ENCODE measurements at places on chromosomes 5 and 9.

GRCh38 chr9:89969881-89970639 lies 365.2 kb downstream of the GADD45G start:
- DNase-seq, result no peak

DNA sequence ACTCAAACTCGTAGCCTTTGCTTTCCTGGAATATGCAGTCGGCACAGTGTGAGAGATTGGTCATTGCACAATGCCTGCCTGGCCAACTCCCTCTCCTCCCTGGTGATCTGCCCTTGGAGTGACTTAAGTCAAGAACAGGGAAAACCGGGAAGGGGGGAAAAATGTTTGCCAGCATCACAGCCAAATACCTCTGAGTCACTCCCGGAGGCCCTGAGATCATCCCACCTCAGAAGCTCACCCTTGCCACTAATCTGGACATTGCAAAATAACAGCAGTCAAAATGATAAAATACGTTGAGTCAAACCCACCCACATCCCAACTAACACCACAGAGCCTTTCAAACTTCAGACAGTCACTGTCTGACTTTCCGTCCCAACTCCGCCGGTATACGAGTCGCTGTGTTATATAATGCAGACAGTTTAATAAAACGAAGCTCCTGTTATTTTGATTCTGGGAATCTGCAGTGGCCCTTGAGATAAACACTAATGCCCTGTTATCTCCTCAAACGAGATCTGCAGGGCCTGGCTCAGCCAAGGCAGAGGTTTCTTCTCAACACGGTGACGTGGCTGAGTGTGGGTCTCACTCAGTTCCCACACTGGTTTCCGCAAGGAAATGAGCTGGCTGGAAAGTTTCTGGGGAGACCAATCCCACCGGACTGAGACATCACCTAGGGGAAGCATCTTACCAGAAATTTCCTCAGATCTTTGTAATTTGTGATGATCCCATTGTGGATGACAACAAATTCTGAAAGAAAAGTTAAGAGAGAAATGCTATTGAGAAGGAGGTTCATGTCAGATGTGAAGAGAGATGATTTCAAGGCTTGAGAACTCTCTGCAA lies 22.1 kb downstream of the GFPT2 start:
- DNase-seq, result no peak

DNA sequence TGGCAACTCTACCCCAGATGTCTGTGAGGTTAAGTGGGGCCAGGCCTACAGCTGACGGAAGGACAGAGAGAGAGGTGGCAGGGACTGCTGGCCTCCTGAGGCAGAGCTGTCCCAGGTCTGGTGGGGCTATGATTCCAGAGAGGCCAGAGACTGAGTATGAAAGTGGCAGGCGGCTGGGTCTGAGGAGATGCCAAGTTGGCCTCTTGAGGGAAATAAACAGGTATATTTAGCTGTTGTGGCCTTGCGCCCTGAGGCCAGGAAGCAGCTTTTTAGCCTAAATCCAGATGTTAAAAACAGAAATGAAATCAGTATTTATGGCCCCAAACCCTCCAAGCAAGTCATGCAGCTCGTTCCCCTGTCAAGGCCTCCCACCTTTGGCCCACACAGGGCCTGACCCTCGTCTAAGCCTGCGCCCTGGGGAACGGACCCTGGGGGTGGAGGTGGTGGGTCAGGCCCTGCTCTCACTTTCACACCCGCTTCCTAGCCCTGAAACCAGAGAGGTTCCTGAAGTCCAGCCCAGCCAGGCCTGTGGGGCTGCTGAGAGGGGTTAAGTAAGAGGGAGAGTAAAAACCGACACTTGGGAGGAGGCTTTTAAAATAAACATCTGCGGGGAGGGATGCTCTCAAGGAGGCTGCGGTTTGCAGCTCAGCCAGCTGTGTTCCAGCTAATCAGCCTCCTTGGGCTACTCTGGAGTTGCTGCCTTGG lies 18.7 kb downstream of the PCDHGC5 start:
- DNase-seq, result no peak

- no peak for DNase-seq
Measured at GRCh38 chr9:129822898-129823541, 916 bp downstream of the TOR1A start.

- DNase-seq, result no peak
Measured at GRCh38 chr5:165277661-165278060, 1772.2 kb downstream of the MAT2B start.

DNA sequence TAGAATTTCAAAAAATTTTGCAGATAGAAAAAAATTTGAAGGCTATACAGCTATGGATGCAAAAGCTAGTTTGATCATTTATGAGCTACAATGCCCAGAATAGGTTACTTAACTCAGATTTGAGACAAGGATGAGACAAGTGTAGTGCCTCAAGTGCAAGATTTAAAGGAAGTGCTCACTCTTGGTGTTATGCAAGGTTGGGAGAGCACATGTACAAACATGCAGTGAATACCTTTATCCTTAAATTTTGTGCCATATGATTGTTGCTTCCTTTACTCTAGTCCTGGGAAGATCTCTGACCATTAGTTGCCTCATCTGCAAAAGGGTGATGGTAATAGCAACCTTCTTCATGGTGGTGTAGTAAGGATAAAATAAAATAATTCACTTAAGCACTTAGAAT lies 31.7 kb upstream of the PPP2R2B start:
- DNase-seq, result no peak

DNA sequence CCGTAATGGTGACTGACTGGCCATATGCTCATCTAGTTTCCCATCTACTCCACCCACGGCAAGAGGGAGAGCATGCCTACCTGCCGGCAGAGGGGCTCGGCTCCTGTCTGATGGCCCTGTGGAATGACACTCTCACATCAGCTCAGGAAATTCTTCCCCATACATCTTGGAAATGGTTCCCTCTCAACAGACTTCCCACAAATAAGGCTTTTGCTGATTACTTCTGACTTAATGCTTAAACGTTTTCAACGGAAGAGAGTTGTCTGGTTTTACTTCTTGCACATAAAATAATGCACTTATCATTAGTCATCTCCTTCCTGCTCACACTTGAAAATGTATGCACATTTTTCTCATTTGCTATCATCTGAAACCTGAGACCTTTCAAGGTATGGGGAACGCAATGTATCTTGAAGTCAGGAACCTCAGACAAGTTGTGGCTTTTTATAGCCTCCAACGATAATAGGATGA lies 129.5 kb downstream of the TTLL11 start:
- DNase-seq, result no peak

GRCh38 chr5:158027806-158028775 lies 169.1 kb upstream of the CLINT1 start:
- no peak for DNase-seq

DNA sequence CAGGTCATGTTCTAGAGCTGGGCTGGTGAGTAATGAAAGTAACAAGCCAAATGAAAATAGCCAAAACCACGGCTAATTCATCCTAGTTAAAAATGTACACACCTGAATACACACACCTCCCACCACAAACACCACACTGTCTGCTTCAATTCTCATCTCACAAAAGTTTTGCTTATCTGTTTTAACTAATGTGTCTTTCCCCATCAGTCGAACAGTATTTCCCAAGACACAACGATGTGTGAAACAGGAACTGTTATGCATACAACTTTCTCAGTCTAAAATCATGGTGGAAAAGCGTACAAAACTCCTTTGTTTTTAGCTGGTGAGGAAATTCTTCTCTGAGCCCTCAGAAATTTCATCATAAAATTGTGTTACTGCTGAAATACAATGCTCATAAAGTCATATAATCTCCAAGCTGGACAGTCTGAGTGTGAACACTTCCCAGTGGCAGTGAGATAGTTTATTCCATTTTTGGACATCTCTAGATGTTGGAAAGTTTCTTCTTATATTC lies 242.4 kb downstream of the EFNA5 start:
- no peak for DNase-seq

GRCh38 chr9:137244486-137245449 lies 3.7 kb downstream of the TUBB4B start:
- DNase-seq, result no peak

- DNase-seq, result no peak
Measured at GRCh38 chr9:129894120-129894823, 59.0 kb downstream of the USP20 start.

- no peak for DNase-seq
Measured at GRCh38 chr5:50301756-50302155, 139.3 kb downstream of the EMB start.

DNA sequence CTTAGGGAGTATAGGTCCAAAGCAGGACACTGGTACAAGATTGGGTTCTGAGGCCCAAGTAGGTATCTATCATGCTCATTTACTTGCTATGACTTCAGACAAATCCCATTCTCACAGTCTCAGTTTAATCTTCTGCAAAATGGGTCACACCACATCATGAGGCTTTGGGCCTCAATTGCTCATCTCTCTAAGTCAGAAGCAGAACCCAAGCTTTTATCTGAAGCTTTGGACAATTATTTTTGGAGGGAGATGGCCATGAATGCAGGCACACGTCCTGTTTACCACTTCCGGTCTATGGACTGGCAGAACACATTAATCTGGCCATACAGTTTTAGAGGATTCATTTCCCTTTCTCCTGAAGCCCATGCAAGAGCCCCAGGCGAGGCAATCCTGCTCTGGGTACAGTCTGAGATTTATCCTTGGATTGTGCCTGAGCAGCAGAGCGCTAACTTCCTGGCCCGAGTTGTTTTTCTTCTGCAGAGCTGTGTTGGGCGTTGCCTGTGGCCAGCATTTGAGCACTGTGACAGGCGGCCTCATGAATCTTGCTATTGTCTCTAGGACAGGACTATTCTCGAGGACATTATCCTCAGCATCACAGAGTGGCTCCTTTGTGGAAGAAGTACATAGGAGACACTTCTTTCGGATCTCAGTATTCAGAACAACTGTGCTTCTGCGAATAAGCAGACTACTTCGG lies 16.1 kb downstream of the SLC22A4 start:
- DNase-seq, result no peak
